ENCODE measurements at places on chromosomes 4 and X. TPM values are rescaled to one million over a fixed set of nuclear protein-coding genes. Genes with fewer than 3 reads are reported as not detected.

GRCh38 chr4:20926529-20926928 is 226.3 kb downstream of the PACRGL start:
- no peak for DNase-seq

DNA sequence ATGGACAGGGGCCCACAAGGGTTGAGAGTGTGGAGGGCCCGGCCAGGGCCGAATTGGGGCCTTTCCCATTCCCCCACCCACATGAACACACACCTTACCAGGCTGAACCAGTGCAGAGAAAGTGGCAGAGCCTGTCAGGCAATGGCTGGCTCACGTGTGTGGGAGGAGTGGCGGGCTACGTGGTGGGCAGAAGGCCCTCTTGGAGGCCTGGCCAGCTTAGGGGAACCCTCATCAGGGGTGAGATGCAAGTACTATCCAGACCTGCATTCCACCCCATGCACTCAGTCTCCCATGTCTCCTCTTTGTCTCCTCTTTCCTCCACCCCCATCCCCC is 965 bp downstream of the TCEAL4 start:
- DNase-seq: no peak

- no peak for DNase-seq
Observed at GRCh38 chrX:24862343-24862742, 153.4 kb downstream of the ARX start.

GRCh38 chr4:182351485-182351884 is 108.3 kb downstream of the TENM3 start:
- DNase-seq: no peak

DNA sequence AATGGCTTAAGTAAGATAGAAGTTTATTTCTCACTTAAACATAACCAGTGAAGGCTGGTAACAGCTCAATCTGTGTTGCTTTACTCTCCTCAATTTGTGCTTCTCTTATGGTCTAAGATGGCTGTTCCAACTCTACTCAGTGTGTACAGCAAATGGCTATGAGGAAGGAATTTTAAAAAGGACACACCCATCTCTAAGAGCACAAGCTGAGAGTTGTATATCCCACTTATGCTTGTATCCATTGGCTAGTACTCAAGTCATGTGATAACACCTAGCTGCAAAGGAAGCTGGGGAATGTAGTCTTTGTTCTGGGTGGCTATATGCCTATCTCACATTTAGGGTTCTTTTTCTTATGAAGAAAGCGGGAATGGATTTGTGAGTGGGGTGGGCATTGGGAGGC is 63.3 kb downstream of the GPAT3 start:
- DNase-seq: peak; percentile 2

DNA sequence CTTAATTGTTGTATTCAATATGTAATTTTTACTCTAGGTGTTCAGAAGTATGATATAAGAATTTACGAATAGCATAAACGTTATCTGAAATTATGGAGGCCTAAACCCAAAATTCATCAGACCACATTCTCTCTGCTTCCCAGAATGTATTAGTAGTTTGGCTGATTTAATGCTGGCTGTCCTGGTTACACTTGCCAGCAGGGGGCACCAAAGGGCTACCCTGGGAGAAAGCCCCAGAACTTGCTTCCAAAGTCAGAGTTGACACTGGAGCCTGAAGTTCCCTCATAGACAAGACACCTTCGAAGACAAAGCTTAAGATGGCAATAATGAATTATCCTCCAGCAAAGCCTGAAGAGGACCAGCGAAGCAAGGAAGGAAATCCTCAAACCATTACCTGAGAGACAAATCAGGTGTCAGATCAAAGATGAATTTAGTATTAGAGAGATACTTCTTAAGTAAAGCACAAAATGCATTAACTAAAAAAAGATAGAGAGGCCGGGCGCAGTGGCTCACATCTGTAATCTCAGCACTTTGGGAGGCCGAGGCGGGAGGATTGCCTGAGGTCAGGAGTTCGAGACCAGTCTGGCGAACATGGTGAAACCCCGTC is 11.3 kb upstream of the ANOS1 start:
- peak; percentile 76 for DNase-seq

GRCh38 chr4:3873408-3874027 is 107.3 kb downstream of the ADRA2C start:
- DNase-seq: peak; percentile 15

GRCh38 chr4:66613591-66613990 is 931.7 kb downstream of the CENPC start:
- DNase-seq: no peak

DNA sequence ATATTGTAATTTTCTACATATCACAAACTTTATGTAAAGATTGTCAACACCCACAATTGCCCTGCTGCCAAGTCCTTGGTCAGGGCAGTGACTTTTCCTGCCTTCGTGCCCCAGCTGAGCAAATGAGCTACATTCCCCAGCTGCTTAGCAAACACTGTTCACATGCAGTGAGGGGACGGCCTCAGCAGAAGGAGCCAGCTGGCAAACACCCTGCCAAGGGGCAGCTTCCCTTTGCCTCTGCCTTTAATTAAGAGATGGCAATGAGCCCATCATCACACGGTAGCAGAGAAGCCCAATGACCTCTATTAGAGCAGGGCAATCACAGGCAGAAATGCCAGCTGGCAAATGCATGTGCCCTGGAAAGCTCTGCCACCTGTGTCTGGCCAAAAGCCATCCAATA is 253.4 kb downstream of the EPHA5 start:
- DNase-seq: peak; percentile 0

GRCh38 chr4:103095080-103095479 is 4.6 kb downstream of the BDH2 start:
- DNase-seq: no peak

DNA sequence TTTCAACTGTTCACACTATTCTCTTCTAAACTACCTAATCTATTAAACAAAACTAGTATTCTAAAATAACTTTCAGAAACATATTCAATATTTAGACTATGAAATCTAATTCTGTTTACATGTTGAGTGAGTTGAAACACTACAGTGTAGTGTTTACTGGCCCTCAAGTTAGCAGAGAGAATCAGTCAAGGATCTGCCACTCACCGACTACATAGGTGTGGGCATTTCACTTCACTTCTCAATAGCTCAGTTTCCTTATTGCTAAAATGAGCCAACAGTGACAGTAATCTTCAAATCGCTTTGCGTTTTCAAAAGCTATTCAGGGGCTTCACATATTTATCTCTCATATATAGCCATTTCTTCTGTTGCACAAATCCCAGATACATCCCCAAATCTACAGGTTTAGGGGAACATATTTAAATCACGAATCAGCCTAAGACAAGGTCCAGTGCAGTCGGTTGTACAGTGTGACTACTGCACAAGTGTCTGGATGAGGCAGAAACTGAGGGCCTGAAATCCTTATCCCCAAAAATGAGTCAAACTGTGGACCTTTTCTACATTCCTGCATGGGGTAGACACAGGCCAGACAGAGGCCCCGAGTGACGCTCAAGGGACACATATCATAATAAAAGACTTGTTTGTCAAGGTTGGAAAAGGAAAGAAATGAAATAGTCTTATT is 129.8 kb downstream of the PPP3CA start:
- no peak for DNase-seq

- DNase-seq: peak; percentile 49
Observed at GRCh38 chr4:41882625-41883347, 52.4 kb upstream of the TMEM33 start.

GRCh38 chrX:20500171-20500865 is 233.6 kb upstream of the RPS6KA3 start:
- no peak for DNase-seq

DNA sequence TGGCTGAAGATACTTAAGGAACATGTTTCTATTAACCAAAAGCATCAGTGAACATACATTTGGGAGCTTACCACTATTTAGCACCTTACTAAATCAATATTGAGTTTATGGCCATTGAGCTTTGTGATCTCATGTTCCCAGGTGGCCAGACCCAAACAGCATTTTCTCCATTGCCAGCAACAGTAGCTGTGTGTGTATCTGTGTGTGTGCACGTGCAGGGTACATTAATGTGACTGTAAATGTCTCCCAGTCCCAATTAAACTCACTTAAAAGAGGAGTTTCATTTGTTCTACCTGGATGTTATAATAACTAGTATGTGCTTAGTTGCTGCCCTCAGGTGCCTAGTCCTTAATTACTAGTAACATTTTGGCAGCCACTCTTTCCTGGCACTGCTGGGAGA is 282.4 kb downstream of the NR3C2 start:
- DNase-seq: no peak

DNA sequence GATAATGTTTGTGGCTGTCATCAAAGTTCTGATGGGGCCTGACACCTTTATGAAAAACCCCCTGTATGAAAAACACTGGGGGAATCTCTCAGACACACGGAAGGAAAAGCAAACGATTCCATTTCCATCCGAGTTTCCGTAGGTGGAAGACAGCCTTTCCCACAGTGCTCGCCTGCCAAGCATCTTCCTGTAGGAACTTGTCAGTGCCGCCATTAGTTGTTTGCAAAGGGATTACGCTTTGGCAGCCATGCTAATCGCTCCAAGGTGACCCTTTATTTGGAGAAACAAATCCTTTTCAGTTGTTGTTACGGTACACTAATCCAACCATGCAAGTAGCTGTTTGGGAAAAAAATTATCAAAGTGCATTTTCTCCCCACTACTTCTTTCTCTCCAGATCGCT is 44.4 kb upstream of the STOX2 start:
- DNase-seq: no peak

DNA sequence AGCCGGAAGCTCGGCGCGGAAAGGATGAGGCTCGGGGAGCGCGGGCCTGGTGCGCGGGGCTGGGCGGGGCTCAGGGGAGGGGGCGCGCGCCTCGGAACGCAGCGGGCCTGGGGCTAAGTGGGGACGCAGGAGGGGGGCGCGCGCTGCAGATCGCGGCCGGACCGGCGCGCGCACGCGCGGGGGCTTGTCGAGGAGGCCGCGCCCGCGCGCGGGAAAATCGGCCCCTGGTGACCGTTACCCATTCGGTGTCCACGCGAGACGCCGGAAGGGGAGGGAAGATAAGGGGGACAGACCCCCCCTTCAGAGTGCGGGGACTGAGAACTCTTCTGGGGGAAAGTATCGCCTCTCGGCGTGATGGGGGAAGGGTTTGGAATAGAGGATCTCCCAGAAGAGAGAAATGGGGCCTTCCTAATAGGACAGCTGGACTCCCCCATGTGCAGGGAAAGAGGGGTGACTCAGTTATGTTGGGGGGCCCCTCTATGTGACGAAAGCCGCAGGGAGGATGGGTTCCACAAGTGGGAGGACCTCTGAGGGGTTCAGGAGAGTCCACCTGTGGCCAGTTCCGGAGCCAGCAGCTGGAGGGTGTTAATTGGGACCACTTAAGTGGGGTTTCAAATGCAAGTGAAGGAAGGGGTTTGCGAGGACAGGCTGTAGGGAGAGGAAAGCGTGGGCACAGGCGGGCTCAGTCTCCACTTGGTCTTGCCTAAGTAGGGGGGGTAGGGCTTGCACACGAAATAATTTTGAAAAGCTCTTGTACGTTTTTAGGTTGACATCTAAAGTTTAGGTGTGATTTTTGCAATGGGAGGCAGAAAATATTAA is 584 bp downstream of the SUV39H1 start:
- DNase-seq: peak; percentile 29

- no peak for DNase-seq
Observed at GRCh38 chr4:157804986-157805385, 367.8 kb downstream of the GASK1B start.

DNA sequence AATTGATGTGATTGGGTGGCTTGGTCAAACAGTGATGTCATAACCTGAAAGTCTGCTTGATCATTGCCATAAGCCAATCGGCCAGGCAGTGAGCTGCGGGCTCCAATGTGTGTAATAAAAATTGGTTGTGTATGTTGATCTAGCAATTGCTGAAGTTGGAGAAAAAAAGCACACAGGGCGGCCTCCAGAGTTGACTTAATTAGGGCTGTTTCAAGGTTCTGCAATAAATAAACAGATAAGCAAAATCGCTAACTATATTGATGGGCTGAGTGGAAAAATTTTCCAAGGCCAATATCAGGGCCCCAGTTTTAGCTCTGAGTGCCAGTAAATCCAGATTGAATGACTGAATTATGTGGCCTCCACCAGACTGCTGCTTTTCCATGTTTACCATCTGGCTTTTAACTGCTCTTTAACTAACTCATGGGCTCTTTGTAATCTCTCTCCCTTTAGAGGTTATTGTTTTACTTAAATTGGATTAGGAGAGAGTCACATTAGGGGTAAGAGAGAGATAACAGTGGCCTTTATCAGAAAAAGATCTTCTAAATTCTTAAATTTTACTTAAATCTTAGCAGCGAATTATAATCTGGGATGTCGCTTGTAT is 160.6 kb upstream of the WDFY3 start:
- DNase-seq: no peak

DNA sequence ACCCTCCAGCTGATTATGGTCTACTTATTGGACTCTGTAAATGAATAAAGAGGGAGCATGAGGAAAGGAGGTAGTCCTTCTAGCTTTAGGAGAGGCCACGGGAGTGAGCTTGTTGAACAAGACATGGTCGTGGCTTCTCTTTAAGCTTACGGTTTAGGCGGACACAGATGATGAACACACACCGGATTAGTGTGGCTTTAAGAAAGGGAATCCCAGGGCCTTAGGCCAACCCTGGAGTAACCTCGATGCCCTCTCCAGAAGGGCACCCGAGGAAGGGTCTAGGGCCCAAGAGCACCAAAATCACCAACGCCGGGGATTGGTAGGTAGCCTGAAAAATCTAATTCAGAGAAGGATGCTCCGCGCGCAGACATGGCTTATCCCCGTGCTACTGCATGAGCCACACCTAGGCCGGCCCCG is 39.4 kb downstream of the ERVMER34-1 start:
- no peak for DNase-seq

DNA sequence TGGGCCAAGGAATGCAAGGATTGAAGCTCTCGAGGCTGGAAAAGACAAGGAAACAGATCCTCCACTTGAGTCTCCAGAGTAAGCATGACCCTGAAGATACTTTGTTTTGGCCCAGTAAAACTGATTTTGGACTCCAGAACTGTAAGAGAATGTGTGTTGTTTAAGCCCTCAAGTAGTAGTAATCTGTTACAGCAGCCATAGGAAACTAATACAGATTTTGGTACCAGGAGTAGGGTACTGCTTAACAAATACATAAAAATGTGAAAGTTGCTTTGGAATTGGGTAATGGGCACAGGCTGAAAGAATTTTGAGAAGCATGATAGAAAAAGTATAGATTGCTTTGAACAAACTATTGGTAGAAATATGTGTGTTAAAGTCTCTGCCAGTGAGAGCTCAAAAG is 17.4 kb upstream of the FRAS1 start:
- no peak for DNase-seq

- DNase-seq: no peak
Observed at GRCh38 chr4:5021546-5021945, 2.3 kb upstream of the CYTL1 start.

- DNase-seq: no peak
Observed at GRCh38 chr4:162836773-162837172, 329.9 kb downstream of the NAF1 start.

- DNase-seq: no peak
Observed at GRCh38 chr4:17232566-17233253, 279.2 kb downstream of the QDPR start.

DMRTC1 gene
- not detected for total RNA-seq

TLR6 gene
- 0.73 TPM for total RNA-seq

FHDC1 gene
- total RNA-seq: 6.0 TPM

HS3ST1 gene
- 80.8 TPM for total RNA-seq

MND1 gene
- 13.1 TPM for total RNA-seq

CPXCR1 gene
- not detected for total RNA-seq

ZDHHC15 gene
- total RNA-seq: not detected

TMEM33 gene
- total RNA-seq: 68.3 TPM

NPNT gene
- 90.1 TPM for total RNA-seq

FAM199X gene
- total RNA-seq: 31.6 TPM
